Panc1 (cell line): ENCODE measurements at places on chromosomes 3 and 15.

DNA sequence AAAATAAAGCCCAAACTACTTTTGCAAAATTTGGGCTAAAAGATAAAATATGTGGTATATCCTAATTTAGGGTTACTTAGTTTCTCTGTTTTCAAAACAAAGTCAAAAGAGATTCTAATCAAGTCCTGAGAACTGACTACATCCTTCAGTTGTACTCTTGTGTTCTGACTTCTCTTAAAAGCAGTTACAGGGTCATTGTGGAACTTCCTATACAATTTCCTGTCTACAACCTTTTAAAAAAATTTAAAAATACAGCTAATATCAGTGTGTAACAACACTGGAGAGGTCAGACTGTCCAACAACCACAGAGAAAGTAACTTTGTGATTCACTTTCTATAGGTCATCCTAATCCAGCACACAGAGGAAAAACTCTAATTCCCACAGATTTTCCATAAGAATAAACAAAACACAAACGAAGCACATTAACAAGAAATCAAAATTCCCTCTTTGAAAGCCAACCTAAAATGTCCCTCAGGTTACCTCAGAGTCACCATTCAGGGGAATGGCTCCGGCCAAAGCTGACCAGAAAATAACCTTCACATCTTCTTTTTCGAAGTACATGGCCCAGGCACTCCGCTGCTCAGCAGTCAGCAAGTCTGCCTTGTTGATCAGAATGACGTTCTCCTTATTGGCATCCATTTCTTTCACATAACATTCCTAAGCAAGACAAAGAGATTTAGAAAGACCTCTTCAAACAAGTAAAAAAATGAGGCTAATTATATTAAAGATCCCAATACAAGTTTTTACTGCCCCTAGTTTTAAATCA lies 13.3 kb downstream of the LSG1 start:
- DNase-seq: no peak

DNA sequence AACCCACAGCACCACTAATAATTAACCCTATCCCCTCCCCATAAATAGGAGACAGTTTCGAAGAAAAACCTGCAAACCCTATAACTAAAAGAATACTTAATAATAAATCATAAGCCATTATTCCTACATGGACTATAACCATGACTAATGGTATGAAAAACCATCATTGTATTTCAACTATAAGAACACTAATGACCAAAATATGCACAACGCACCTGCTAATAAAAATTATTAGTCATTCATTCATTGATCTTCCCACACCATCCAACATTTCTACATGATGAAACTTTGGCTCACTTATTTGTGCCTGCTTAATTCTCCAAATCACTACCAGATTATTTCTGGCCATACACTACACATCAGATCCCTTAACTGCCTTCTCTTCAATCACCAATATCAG lies 16.6 kb downstream of the AQP9 start:
- DNase-seq: no peak

DNA sequence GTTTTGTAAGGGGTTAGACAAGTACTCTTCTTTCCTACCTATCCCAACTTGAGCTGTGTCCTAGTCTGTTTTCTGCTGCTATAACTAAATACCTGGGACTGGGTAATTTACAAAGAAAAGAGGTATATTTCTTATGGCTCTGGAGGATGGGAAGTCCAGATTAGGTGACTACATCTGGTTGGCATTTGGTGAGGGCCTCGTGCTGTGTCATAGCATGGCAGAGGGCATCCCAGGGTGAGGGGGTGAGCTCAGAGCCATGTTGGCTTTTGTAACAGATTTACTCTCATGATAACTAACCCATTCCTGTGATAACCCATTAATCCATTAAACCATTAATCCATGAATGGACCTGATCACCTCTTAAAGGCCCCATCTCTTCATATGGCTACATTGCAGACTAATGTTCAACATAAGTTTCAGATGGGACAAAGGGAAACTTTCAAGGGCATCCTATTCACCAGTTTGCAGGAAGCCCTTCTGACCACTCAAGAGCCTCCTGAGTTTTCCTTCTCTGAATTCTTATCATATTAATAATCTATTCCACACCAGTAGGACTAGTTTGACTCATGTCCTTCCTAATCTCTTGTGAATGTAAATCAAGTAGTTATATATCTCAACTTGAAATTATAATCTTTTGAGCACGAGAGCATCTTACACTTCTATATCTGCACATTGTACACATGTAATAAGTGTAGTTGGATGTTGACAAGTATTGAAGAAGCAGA lies 185.7 kb upstream of the ZPLD1 start:
- no peak for DNase-seq

GRCh38 chr15:42413920-42414319 lies 54.6 kb downstream of the CAPN3 start:
- DNase-seq: no peak

DNA sequence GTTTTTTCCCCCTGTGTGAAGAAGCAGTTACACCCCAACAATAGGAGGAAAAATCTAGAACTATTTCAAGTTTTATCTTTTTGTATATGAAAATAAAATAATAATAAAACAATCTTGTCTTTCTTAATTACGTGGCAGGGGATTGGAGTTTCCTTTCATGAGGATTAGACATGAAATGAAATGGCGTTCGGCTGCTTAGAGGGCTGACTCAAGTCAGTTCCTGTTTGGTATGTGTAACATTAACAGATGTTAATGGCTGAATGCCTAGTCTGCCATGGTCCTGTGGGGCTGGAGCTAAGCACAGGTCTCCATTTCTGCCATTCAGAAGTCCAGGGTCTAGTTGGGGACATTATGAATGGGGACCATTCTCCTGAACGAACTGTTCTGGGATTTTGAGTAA lies 3.1 kb upstream of the EXOG start:
- no peak for DNase-seq

- no peak for DNase-seq
Observed at GRCh38 chr3:20930034-20930433, 744.0 kb upstream of the SGO1 start.

GRCh38 chr3:152071924-152072323 lies 196.8 kb upstream of the MBNL1 start:
- no peak for DNase-seq

DNA sequence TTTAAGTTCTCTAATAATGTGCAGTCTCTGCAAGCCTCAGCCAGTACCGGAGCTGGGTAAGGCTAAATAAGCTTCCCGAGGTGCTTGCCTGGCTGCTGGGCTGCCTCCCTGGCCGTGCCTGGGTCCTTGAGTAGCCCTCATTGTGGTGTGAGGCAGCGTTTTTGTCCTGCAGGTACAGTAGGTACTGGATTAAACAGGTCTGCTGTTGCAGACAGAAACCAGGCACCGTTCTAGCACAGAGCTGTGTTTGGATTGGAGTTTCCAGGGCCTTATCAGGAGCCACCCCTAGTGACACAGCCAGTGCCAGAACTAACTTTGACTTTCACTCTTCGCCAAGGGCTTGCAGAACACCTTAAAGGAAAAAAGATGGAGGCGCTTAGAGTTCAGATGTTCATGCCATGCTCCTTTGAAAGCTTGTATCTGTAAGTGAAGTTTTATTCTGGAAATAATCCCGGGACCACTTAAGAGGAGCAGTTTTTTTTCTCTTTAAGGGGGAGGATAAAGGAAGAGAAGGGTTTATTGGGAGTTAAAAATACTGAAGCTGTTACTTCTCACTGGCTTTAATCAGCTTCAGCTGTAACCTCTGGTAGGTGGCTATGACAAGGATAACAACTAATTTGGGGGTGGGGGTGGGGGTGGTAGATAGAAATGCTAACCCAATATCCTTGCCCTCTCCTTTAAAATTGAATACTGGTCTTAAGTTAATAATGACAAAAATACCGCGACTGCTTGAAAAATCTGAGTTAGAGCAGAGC lies 126.8 kb downstream of the MITF start:
- DNase-seq: no peak

DNA sequence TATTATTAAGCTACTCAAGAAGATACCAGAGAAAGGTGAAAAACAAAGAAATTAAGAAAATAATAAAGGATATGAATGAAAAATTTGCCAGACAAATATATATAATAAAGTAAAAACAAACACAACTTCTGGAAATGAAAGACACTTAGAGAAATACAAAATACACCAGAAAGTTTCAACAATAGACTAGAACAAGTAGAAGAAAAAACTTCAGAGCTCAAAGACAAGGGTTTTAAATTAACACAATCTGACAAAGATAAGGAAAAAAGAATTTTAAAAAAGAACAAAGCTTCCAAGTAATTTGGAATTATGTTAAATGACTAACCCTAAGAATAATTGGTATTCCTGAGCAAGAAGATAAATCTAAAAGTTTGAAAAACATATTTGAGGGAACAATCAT lies 135.3 kb downstream of the PLCH1 start:
- no peak for DNase-seq

DNA sequence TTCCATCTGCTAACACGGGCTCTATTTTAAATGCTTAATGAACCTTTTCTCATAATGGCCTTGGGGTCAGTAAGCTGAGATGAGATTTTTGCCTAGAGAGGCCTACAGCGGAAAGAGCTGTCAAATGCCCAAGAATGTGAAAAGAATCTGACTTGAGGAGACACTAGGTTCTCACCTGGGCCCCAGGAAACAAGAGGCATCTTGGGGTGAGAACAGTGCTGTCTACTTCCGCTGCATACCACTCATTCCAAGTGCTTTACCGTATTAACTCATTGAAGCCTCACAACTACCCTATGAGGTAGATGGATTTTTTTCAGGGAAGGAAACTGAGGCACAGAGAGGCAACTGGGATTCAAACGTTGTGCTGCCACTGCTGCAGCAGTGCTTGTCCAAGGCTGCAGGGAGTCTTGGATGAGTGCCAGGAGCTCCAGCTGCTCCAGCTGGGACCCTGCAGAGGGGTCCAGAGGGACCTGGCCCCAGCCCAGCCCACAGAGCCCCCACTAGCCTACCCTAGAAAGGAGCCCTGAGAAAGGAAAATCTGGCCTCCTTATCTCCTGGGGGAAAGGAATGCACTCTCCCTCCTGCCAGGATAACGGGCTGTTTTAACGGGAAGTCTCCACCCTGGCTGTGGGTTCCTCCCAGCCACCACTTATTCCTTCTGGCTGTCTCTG lies 68.4 kb downstream of the SLC12A8 start:
- no peak for DNase-seq

DNA sequence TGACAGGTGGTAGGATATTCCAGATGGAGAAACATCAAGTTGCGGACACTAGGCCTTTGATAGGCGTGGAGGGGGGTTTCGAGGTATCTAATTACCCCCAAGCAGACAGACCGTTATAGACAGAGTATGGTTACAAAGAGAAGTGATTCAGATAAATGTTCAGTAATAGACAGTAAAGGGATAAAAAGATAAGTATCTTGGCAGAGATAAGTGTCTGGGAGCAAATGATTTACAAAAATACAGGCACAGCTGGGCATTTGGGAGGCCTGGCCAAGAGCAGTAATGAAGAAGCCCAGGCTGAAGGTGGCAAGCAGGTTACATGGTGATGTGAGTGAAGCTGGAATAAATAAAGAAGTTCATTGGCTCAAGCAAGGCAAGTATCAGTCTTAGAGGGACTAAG lies 659 bp upstream of the MYH15 start:
- DNase-seq: no peak

- no peak for DNase-seq
Observed at GRCh38 chr3:167361306-167361705, 18.8 kb downstream of the ZBBX start.

DNA sequence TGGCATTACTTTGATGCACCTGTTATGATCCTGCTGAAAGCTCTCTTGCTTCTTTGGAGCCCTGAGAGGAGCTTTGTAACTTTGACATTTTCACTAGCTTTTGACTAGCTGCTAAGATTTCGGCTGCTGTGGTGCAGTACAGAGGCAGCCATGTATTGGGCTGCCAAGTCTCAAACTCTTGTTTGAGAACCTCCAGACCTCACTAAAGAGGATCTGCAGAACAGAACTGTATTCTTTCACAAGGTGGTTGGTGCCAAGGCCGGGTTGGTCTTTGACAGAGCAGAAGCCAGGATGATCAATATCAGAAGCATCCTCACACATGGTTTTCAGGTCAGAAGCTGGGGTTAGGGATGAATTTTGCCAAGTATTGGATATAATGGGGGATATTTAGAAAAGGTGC lies 34.6 kb upstream of the GOLGA8B start:
- no peak for DNase-seq

DNA sequence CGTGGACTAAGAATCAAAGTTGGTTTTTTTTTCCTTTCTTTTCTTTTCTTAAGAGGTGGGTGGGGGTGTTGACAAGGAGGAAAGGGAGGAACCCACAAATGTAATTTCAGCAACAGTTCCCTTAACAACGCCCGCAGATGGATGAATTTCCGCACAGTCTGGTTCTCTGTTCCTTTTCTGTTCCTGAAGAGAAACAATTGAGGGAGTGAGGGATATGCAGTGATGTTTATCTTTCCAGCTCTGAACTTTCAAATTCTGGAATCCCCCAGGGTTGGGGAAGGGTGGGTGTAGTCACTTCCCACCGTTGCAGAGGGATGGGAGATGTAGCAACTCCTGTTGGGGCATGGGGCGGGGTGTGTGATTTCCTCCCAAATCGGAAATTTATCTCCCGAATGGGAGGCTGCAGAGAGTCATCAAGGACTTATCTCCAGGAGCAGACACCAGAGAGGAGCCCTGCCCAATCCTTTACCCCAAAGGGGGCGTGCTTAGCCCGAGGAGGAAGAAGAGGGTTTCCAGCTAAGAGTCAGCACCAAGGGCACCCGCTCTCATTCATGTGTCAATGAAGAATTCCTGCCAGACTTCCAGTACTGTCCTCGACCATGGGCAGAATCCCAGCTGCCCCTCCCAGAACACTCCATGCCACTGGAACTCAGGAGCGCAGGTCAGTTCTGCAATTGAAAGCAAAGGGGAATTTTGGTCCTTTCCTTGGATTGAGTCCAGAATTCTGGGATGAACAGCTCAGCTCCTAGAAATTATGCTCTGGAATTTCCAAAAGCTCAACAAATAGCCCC lies 35.0 kb upstream of the CFAP161 start:
- DNase-seq: no peak

DNA sequence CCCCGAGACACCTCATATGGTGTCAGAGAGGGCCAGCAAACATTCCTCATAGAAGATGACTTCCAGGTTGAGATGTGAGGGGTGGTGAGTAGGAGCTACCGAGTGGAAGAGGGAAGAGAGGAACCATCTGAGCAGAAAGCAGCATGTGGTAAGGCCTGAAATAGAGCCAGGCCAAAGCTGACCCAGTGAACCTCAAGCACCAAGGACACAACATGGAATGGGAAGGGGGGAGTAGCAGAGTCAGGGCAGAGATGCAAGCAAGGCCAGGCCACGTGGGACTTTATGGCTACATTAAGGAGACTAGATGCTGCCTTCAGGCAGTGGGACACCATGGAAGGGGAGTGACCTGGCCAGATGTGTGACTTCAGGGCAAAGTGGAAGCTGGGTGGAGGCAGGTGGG lies 38.3 kb upstream of the WNT5A start:
- no peak for DNase-seq

GRCh38 chr15:90694987-90695386 lies 22.2 kb upstream of the BLM start:
- DNase-seq: no peak
